ENCODE measurements at places on chromosomes 12 and 14. TPM values are rescaled to one million over a fixed set of nuclear protein-coding genes. Genes with fewer than 3 reads are reported as not detected.

Gene BCDIN3D
- total RNA-seq, result 4.7 TPM

Gene SERPINA10
- total RNA-seq, result not detected

Gene OR9K2
- not detected for total RNA-seq

Gene CLEC2A
- not detected for total RNA-seq

Gene HOXC12
- not detected for total RNA-seq

Gene BATF
- 7.7 TPM for total RNA-seq

Gene RERGL
- total RNA-seq, result not detected

Data from mononuclear cell (primary cell).